Fibroblast of skin of back (primary cell): ENCODE measurements at places on chromosomes 7 and 10.

- no peak for DNase-seq
Measured at GRCh38 chr10:70096705-70097420, 35.8 kb downstream of the AIFM2 start.

- DNase-seq: no peak
Measured at GRCh38 chr7:90167361-90167760, 13.1 kb downstream of the STEAP1 start.

- no peak for DNase-seq
Measured at GRCh38 chr7:101088858-101089529, 3.7 kb downstream of the TRIM56 start.

GRCh38 chr10:74645692-74646091 lies 180.7 kb upstream of the KAT6B start:
- no peak for DNase-seq

- peak; percentile 64 for DNase-seq
Measured at GRCh38 chr7:43584195-43584586, 1.3 kb downstream of the STK17A start.

DNA sequence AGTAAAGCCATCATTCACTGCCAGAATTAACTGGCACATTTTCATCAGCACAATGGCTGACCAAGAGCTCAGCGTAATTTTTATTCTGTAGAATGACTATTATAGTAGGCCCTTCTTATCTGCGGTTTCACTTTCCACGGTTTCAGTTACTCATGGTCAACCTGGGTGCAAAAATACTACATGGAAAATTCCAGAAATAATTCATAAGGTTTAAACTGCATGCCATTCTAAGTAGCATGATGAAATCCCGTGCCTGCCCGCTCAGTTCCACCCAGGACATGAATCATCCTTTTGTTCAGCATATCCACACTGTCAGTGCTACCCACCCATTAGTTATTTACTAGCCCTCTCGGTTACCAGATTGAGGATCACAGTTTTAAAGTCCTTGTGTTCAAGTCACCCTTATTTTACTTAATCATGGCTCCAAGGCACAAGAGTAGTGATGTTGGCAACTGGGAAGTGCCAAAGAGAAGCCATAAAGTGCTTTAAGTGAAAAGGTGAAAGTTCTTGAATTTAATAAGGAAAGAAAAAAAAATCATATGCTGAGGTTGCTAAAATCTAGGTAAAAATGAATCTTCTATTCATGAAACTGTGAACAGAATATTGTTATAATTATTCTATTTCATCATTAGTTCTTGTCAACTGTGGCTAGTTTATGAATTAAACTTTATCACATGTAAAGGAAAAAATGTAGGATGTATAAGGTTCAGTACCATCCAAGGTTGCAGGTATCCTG lies 204.9 kb downstream of the DOCK4 start:
- peak; percentile 78 for DNase-seq

GRCh38 chr10:92995509-92995908 lies 65.1 kb upstream of the CYP26C1 start:
- no peak for DNase-seq

- no peak for DNase-seq
Measured at GRCh38 chr7:107638594-107638993, 22.0 kb upstream of the SLC26A4 start.

DNA sequence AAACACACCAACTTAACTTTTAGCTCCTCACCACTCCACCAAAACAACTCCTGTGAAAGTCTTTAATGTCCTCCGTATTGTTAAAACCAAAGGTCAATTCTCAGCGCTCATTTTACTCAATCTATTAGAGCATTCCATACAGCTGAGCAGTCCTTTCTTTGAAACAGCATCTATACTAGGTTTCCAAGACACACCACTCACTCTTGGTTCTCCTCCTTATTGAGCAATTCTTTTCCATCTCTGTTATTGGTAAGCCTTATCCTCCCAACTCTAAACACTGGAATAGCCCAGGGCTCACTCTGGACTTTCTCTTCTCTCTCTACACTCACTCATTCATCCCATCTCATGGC lies 34.9 kb downstream of the COA1 start:
- peak; percentile 77 for DNase-seq

- DNase-seq: no peak
Measured at GRCh38 chr7:106283501-106283830, 1.3 kb downstream of the NAMPT start.

- DNase-seq: no peak
Measured at GRCh38 chr7:80485721-80486120, 26.1 kb downstream of the GNAT3 start.

GRCh38 chr10:4334871-4335270 lies 491.1 kb upstream of the AKR1E2 start:
- no peak for DNase-seq

GRCh38 chr7:117993377-117994003 lies 120.2 kb upstream of the CTTNBP2 start:
- DNase-seq: peak; percentile 5

- peak; percentile 85 for DNase-seq
Measured at GRCh38 chr7:27917774-27918314, 177.9 kb downstream of the TAX1BP1 start.

DNA sequence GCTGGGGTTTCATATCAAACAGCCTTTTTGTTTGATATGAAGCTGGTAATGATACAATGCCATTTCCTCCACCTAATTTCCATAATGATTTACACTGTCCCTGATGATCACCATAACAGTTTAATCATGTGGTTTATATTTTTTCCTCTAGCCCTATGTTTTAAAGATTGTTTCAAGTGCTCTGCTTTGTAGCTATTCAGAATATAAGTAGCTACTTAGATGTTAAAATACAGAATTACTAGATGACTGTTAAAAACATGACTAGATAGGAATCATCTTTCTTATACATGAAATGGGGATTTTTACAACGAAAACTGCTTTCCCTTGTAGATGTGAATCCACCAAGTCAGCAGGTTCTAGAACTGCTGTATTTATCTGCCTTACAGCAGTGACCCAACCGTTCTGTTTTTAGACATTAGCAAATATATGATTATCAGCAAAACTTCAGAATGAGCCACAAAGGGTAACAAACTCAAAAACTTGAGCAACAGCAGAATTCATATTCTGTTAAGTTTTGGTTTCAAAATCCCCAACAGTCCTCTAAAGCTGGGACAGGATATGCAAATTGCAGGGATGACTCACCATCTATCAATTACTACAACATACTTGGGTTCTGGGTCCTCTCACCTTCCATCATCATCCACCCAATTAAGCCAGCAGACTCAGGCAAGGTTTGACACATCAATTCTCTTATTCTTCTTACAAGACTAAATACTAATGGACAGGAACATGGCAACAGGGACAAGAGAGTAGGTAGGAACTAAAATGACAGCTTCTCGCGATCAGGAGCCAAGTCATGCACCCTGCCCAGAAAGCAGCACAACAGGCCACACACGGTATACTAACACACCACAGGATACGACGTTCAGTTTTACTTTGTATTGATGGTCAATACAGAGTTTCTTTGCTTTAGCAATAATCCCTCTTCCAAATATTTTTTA lies 83.9 kb downstream of the PIP4K2A start:
- DNase-seq: peak; percentile 45

- peak; percentile 67 for DNase-seq
Measured at GRCh38 chr10:104045151-104046089, 40.3 kb downstream of the COL17A1 start.

DNA sequence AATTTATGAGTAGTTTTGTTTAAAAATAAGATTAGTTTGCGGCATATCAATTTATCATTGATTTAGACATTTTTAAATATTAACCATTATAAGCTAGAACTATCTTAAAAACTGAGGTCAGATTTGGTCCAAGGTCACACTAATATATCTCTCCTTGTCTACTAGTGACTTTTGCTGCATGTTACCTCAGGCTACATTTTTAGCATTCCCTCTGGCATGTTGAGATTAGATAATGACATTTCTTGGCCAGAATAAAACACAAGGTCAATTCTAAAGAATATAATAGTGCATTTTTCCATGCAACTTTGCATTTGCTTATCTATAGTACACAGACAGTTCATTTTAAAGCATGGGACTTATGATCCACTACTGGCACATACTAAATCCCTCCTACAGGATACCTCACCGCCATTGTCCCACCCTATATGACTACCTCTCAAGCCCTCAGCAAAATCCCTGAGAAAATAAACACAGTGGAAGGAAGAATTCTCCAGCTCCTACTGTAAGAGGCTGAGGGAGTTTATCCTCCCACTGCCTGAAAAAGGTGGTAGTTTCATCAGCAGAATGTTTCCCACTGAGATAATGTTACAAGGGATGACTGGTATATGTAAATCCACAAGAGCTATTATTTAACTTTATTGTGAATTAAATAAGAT lies 816.4 kb downstream of the GRM8 start:
- peak; percentile 22 for DNase-seq

DNA sequence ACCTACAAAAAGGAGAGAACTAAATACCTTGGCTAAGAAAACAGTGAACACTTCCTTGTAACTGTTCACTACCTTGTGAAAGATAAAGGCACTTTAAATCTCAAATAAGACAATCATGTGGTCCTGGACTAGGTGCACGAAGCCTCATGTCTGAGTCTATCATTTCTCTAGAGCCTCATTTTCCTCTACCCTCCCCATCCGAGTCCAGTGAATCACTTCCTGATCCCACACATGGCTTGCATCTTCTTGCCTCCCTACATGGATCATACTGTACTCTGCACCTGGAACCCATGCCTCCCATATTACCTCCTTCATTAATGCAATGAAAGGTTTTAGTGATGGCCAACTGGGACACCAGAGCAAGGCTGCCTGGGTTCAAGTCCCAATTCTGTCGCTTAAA lies 34.5 kb downstream of the SNX10 start:
- DNase-seq: no peak

DNA sequence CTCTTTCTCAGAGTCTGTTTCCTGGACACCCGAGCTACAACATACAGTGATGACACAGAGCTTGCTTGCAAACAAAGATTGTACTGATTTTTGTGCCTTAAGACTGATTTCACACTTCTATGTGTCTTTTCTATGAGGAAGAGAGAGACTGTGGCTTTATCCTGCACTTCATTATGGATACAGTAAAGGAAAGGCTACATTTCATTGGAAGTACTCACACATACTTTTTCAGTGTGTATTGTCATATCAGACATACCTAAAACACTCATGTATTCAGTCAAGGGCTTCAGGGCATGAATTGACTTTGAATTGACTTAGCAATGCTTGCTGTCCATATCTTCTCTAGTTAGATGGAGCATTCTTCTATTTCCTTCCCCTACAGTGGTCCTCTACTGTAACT lies 135.5 kb upstream of the IMMP2L start:
- DNase-seq: peak; percentile 54

DNA sequence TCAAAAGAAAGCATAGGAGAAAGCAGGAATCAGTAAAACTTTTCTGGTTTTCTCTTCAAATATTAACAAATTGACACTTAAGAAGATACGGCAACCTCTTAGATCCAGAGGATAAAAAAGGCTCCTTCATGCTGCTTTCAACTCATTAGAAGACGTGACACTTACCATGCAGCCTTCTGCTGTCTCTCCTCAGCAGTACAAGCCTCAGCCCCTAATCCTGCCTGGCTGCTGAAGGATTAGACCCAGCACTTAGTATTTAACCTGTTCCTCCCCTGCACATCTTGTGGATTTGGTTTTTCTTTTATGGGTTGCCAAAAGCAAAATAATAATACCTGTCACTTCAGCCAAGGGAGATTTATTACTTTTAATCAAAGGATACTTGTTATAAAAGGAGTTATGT lies 108.4 kb downstream of the LYZL1 start:
- DNase-seq: no peak

- no peak for DNase-seq
Measured at GRCh38 chr7:43461349-43462024, 121.4 kb upstream of the STK17A start.

DNA sequence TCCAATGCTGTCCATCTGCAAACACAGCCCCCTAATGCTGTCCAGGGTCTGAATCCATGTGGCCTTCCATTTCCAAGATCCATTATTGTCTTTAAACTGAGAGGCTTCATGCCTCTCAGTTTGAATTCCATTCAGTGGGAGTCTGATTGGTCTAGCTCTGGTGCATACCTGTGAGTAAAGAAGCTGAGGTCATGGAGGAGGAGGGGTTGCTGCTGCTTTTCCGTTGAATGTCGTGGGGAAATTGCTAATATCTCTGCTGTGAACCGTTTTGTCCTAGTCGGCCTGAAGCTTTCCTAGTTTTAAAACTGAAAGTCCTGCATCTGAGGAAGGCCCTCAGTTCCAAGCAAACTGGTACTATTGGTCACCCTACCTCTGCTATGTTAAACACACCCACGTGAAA lies 17.7 kb downstream of the SH2D4B start:
- no peak for DNase-seq

GRCh38 chr10:75971402-75972211 lies 540.2 kb downstream of the LRMDA start:
- DNase-seq: peak; percentile 51

DNA sequence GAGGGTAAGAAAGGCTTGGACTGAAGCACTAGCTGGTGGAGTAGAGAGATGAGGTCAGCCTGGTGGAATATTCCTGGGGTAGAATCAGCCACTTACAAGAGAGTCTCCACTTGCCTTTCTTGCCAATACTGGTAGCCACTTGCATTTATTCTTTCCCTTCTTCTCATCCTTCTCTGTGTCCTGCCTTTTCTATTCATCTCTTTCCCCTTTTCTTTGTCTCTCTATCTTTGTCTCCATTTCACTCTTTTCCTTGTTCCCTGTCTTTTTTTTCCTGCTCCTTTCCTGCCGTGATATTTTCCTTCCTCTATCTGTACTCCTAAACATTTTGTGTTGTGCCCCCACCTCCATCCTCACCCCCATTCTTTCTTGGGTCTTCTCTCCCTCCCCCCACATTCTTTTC lies 214.3 kb downstream of the LRMDA start:
- no peak for DNase-seq

- DNase-seq: peak; percentile 78
Measured at GRCh38 chr10:27742195-27743011, 3.2 kb downstream of the MKX start.

- DNase-seq: no peak
Measured at GRCh38 chr7:127411176-127411575, 18.7 kb upstream of the ZNF800 start.

DNA sequence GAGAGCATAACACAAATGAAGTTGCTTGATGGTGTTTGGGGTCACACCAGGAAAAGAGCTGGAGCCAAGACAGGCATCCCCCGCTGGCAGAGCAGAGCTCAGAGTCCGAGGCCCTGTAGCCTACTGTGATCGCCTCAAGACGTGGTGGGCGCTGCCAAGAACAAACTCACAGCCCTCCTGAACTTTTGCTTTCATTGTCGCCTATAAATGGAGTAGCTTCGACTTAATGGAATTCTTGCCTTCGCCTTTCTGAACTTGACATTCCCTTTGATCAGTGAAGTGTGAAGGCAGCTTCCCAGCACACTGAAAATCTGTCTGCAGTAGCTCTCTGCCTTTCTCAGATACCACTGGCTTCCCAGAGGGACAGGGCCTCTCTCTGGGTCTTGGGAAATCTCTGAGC lies 21.3 kb downstream of the CPXM2 start:
- no peak for DNase-seq

DNA sequence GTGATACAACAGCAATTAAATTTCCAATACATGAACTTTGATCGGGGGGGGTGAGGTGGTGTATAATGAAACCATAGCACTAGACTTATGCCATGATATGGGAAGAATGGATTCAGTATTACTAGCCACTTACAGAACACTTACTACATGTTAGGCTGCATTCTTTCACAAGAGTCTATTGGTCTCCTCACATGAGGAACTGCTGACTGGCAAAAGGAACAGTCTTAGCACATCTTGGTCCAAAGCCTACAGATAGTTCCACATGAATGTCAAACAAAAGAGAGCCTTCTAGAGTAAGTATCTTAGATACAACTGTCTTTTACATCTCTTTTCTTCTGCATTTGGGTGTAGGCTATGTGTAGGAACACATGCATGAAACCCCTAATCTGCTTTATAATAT lies 115.9 kb upstream of the DNAJB12 start:
- DNase-seq: no peak
